Stimulated activated CD4-positive, alpha-beta T cell treated with anti-CD3 and anti-CD28 coated beads, Interleukin-4, amount 100 ng/mL, for 1 hour (primary cell): ENCODE measurements at places on chromosomes 7 and 10.

DNA sequence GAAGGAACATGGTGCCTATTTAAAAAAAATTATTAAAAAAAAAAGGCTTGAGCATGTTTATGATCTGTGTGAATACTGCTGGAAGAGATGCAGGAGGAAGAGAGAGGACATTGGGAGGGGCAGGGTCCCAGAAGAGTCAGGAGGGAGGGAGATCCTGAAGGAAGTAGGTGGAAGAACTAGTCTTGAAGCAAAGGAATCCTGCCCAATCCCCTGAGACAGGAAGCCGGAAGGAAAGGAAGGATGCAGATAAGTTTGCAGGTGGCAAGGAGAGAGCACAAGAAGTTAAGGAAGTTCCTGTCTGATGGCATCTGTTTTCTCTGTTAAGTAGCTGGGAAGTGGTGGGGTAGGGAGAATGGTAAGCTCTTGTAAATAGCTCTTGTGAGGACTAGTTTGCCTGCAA is 318.5 kb downstream of the DOCK4 start:
- no peak for DNase-seq

- DNase-seq, result no peak
These were observed 89.0 kb downstream of the PHTF2 start for GRCh38 chr7:77887567-77887966.

DNA sequence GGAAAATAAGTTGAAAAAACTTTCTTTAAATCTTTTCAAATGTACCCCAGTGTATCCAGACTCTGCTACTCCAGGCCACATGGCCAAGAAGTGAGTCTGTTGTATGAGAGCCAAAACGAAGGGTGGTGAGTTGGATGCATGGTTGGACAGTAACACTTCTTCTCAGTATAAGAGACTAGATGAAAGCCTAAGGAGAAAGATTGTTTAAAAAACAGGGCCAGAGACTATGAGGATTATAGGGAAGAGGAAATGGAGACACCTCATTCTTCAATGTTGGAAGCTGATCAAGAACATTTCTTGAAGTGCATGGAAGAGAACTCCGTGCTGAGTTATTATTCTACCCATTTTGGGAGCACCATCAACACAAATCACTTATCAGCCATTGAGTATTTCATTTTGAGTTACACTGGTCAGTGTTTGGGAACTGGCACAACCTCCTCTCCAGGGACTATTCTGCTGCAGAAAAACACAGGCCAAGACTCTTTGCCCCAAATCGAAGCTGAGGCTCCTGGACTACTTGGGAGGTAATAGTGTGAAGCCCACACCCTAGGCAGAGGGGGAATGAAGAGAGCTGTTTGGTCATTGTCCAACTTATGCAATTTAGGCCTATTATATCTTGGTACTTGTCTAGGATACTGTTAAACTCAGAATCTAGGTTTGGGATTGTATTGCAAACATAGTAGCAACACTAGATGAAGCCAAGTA is 123.0 kb upstream of the SEC61G start:
- DNase-seq, result no peak

GRCh38 chr7:115183431-115184057 is 261.6 kb downstream of the MDFIC start:
- no peak for DNase-seq

- no peak for DNase-seq
These were observed 21.2 kb upstream of the NPS start for GRCh38 chr10:127527891-127528290.
